ENCODE measurements at places on chromosomes 7 and 10.
A peak's percentile ranks its signal among the peaks of the same experiment; 100 is the strongest.

DNA sequence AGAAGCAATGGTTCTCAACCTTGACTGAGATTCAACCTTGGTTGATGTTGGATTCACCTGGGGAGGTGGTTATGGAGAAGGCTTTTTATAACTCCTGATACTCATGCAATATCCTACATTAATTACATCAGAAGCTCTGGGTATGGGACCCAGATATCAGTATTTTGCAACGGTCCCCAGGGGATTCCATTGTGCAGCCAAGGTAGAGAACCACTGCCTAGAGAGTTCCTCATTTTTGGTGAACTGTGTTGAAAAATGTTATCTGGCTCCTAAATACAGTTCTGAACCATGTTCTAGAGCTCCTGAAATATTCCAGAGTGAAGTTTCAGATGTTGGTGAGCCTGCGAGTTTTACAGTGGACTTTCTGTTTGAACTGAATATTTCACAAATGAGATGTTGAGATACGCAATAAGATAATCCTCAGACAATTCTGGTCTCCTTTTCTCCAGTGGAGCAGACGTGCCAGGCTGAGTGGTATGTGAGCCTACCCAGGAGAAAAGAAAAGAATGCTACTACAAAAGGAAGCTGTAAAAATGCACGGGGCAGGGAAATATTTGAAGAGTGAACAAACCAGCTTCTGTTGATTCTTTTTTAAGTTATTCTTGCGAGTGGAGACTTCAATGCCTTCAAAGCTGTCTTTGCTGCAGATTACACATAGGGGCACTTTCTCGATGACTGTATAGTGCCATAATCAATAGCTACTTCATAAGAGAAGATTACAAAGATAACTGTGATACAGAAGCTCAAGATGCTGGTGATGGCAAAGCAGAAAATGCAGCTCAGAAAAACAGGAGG, 13.6 kb upstream of the C10orf120 start:
- DNase-seq = no peak

DNA sequence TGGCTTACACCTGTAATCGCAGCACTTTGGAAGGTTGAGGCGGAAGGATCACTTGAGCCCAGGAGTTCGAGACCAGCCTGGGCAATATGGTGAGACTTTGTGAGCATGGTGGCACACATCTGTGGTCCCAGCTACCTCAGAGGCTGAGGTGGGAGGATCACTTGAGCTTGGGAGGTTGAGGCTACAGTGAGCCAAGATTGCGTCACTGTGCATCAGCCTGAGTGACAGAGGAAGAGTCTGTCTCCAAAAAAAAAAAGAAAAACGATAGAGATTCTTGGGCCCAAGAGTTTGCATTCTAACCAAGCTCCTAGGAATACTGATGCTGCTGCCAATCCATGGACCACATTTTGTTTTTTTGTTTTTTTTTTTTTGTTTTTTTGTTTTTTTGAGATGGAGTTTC, 12.1 kb downstream of the MYOZ1 start:
- DNase-seq = no peak

DNA sequence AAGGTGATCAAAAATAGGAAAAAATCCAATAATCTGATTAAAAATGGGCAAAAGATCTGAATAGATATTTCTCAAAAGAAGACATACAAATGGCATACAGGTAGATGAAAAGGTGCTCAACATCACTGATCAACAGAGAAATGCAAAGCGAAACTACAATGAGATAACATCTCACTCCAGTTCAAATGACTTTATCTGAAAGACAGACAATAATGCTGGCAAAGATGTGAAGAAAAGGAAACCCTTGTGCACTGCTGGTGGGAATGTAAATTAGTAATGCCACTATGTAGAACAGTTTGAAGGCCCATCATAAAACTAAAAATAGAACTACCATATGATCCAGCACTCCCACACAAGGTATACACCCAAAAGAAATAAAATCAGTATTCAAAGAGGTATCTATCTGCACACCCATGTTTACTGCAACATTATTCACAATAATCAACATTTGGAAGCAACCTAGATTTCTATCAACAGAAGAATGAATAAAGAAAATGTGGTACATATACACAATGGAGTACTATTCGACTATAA, 85.0 kb downstream of the LRRN3 start:
- no peak for DNase-seq

DNA sequence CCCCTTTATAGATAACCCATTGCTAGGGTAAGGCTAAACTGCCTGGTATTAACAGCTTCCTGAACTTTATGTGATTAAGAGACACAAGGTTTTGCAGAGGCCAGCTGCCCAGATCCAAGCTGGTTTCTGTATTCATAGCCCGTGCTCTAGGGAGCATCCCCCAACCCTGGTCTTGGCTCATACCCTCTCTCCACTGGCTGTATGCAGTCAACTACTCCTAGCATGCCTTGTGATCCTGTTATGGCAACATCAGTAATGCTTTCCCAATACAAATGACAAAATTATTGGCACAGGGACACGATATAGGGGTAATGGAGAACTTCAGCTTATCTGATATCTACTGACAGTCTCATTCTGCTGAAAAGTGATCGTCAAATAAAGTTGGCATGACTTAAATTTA, 202.8 kb upstream of the MKLN1 start:
- DNase-seq = no peak

- no peak for DNase-seq
Measured at GRCh38 chr7:56291-56913, 136.0 kb upstream of the FAM20C start.

DNA sequence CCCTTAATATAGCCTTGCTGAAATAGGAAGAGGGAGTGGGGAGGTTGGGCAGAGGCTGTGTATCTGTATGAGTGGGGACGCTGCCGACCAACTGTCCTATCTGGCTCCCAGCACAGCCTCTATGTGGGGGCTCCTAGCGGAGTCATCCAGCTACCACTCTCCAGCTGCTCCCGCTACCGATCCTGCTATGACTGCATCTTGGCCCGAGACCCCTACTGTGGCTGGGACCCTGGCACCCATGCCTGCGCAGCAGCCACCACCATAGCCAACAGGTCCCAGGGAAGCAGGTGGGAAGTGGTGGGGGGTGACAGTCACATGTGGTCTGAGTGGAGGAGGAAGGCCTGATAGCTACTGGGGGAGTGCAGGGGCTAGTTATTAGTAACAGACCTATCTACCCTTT, 6.6 kb downstream of the MRPL43 start:
- DNase-seq = no peak

DNA sequence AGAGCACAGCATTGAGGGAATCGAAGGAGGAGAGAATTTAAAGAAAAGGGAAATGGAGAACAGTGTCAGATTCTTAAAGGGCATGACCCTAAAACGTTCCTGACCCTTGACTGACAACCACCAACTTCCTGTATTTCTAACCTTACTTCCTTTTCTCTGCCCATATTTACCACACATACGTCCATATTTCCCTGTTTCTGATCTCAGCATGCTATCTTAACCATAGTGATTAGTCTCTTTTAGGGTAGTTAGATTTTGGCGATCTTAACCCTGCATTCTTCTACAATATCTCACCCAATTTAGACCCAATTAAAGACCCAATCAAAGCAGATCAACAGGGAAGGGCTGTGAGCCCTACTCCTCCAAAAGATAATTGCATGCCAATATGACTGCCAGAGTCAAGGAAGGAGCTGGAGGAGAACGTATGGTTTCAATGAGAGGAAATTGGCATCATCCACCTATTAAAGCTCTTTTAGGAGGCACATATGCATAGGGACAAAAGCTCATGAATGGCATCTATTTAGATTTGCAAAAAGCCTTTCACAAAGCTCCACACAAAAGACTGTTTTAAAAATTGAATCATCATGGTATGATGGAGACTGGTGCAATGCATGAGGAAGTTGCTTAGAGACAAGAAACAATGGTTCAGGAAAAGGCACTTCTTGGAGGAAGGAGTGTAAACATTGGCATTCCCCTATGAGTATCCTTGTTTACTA, 49.0 kb upstream of the ARHGAP12 start:
- peak; percentile 21 for DNase-seq

DNA sequence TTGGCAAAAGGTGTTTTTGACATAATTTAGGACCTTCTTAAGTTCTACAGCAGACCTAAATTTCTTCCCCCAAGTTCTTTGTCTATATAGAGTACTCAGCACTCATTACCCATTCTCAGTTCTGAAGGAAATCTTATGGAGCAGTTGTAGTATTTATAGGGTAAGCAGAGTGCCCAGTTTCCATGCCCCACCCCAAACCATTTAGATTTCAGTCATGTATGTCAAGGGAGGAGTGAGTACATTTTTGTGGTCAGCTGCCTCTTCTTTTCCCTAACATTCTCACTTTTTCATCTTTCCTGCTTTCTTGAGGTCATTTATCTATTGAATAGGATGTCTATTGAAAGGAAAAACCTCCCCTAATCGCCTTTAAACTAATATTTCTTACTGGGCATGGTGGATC, 83.3 kb downstream of the KAT6B start:
- no peak for DNase-seq

- DNase-seq = no peak
Measured at GRCh38 chr7:131605280-131605878, 49.0 kb upstream of the PODXL start.

DNA sequence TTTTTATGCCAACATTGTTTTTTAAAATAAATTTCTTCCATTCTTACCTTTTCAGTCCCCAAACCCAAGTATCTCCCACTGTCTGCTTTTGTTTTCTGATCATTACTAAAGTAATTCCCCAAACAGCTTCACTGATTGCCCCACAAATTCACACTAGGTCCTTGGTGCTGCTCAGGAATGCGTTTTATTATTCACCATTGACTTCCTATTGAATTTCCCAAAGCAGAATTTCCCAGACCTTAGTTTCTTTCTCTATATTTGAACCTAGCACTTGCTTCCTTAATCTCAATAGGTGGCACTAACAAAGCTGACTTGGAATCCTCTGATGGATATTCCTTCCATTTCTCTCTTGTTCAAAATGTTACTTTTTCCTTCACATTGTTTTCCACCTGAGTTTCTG, 52.2 kb downstream of the FZD1 start:
- no peak for DNase-seq

- DNase-seq = no peak
Measured at GRCh38 chr7:92242972-92243371, 2.7 kb downstream of the KRIT1 start.

DNA sequence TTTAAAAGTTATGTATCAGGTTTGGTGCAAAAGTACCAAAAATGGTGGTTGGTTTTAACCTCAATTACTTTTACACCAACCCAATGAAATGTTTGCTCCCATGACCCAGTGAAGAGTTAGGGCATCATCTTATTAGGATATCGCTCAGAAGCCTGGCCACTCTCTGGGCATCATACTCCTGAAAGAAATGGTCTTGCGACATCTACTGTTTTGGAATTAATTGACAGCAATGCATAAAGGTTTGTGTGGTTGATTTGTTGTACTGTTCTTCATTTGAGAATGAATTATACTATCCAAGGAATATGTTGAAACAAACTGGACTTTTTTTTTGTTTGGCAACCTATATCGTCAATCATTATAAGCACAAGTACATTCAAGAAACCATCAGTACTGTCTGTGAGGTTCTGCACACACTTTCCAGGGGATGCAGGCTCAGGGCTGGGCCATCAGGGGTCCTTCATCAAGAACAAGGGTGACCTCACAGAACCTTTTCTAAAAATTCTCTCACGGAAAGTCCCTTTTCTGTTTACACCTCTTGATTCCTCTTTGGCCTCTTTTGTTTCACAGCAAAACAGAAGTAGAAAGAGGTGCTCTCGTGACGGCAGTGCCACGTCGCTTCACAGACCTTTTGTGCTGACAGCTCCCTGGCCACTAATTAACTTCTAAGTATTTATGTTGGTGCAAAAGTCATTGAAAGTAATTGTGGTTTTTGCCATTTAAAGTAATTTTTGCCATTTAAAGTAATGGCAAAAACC, 117.2 kb upstream of the KLF6 start:
- DNase-seq = no peak

GRCh38 chr7:154598864-154599263, 404.1 kb downstream of the PAXIP1 start:
- no peak for DNase-seq

DNA sequence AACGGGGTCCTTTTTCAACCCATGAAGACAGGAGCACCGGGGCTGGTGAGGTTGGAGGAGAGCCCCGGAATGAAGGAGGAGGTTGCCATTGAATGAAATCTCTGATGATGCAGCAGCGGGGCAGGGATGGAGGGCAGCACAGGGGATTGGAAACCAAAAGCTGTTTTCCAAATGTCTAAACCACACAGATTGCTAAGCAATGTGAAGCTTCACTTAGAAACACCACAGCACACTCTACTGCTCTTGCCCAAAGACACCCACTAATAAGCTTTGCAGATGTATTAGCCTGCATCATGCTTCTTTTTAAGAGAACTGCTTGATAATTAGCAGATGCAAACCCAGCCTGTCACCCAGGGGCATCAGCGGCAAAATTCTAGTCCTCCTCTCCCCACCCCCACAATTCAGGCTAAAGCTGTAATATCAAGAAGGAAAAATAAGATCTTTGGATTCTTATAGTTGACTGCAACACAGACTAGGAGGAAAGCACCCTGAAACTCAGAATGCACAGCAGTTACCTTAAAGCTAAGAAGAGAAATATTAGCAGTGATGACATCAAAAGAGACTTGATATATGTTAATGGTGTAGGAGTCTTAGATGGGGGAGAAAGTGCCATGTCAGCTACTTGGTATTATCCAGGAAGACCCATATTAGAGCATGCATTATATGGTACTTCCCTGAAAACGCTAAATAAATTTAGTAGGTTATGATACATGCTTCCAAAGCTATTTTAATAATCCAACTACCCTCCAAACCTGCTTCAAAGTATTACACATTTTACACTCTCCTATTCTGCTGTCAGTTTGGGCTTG, 666.7 kb downstream of the KCNMA1 start:
- no peak for DNase-seq

GRCh38 chr7:105655500-105656380, 74.4 kb upstream of the EFCAB10 start:
- no peak for DNase-seq

- DNase-seq = no peak
Measured at GRCh38 chr7:1176891-1177373, 16.9 kb upstream of the ZFAND2A start.

DNA sequence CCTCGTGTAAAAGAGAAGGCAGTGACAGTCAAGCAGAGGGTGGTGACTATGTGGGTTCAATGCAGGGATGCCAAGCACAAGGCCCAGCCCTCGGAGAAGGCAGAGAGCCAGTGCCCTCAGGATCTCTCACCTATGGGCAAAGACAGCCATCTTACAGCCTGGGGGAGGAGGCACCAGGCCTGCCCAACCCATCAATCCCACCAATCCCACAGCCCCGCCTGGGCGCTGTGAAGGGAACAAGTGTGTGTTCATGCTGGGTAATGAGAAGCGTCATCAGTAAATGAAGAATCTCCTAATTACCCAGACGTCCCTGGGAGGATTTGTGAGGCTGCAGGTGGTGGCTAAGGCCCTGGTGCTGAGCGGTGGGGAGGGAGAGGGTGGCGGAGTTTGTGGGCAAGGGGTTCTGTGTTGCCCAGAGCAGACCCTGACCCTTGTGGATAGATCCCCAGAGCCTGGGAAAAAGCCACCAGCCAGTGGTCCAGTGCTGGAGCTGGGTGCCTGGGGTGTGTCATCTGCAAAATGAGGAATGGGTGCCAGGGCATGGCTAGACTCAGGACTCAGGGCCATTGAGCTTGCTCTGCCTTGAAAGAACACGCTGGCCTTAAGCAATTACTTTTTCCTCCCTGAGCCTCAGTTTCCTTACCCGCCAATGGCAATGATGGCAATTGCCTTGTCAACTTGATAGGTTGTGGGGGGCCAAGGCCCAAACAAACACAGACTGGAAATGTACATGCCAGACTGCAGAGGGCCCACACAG, 128.1 kb upstream of the UNC5B start:
- DNase-seq = no peak

- DNase-seq = no peak
Measured at GRCh38 chr7:154631162-154631561, 371.8 kb downstream of the PAXIP1 start.

- no peak for DNase-seq
Measured at GRCh38 chr7:37285706-37286453, 162.8 kb downstream of the ELMO1 start.

- peak; percentile 82 for DNase-seq
Measured at GRCh38 chr7:77538281-77539212, 1.5 kb downstream of the PTPN12 start.
